ENCODE measurements at places on chromosomes 12 and 14.

GRCh38 chr14:105476831-105477659, 2.4 kb downstream of the CRIP2 start:
- no peak for DNase-seq

DNA sequence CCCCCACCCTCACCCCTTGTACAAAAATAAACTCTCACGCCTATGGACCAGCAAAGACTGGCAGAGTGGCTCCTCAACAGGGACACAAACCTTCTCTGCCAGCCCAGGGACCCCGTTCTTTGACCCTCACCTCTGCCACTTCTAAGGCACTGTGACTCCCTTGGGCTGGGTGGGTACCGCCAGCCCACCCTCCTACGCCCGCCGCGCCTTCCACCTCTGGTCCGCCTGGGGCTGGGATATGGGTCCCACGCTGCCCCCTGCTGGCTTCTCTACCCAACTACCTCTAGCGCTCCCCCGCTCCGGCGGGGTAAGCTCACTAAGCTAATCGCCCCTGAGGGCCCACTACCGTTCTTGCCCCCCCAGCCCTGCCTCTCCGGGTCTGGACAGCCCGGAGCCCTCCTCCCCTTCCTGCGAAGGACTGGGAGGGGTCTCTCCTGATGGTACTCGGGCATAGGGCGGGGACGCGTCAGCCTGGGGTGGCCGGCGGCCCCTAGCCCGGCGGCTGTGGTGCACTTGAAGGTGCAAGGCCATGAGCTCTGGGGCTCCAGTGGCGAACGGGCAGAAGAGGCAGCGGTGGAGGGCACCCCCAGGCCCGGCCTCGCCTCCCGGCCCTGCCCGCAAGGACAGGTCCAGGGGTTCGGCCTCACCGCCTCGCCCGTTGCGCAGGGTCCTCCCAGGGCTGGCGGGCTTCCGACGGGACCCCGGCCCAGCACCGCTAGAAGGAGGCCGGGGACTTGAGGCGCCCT, 8.1 kb downstream of the ZNF219 start:
- no peak for DNase-seq

DNA sequence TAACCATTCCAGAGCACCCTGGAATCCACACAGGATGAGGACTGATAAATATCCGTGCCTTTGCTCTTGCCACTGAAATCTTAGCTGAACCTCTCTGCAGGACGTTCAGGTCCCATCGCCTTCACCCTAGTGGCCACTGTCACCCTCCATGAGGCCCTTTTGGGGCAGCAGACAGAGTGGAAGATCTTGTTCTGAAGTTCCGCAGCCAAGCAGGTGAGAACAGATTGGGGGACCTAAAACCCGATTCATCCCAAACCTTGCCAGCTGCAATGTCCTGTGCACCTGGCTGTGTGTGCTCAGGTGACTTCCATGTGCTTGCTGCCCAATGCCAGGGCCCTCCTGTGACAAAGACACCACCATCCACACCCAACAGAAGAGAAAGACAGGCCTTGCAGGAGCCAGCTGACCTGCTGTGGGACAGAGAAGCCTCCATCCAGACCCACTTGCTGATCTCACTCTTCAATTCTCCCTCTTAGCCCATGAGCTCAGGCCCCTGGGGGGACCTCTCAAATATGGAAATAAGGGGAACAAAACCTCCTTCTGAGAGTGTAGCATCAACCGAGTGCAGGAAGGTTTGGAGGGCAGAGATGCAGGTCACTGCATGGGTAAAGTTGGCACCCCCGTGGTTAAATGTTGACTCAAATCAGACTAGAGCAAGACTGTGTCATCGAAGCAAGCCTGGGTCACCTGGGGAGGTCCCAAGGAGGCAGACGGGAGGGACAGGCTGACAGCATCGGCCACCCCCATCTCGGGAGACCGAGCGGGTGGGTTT, 308.7 kb upstream of the DIO3 start:
- no peak for DNase-seq

GRCh38 chr12:19707948-19708409, 268.7 kb downstream of the AEBP2 start:
- no peak for DNase-seq

DNA sequence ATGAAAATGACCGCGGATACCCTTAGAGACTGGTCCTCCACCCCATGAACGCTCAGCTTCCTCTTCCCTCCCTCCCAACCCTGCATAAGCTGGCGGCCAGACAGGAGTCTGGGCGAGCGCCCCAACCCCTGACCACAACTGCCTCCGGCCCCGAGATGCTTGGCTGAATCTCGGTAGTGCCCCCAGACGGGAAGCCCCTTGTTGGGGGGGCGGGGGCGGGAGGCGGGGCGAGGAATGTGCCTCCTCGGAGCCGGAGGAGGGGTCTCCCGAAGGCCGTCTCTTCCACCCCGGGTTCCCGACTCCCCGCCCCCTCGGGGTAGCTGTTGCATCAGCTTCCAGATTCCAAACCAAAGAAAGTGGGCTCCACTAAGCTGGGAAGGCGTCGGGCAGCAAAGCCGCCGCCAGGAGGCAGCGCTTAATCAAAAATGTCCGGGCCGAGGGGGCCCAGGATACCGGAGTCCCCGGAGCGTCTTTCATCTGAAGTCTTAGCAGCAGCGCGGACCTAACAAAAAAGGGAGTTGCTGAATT, 7.1 kb upstream of the MRPL52 start:
- DNase-seq: peak; percentile 75

DNA sequence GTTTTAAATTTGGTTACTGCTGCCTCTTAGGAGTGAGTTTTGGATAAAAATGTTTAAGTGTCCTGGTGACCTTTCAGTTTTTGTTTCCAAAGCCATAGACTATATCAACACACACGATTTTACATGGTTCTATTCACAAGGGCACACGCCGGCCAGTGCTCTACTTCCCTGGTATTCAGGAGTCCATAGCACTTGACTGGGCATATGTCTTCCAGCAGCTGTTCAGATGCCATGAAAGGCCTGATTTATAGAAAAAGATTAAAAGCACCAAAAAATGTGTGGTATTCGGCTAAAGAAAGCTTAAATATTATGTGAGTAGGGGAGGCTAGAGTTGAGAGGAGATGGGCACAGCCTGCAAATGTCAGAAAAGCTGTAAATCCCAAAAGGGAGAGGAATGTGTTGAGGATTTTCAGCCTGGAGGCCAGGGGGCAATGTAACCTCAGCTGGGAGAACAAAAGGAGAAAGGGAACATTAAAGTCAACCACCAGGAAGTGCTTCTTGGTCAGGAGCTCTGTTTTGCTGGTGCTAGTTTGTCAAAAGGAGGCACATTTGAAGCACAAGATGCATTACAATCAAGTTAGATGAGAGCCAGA, 478.4 kb downstream of the RAD51B start:
- no peak for DNase-seq

- DNase-seq: no peak
These were observed 18.9 kb downstream of the FOS start for GRCh38 chr14:75297411-75298040.

DNA sequence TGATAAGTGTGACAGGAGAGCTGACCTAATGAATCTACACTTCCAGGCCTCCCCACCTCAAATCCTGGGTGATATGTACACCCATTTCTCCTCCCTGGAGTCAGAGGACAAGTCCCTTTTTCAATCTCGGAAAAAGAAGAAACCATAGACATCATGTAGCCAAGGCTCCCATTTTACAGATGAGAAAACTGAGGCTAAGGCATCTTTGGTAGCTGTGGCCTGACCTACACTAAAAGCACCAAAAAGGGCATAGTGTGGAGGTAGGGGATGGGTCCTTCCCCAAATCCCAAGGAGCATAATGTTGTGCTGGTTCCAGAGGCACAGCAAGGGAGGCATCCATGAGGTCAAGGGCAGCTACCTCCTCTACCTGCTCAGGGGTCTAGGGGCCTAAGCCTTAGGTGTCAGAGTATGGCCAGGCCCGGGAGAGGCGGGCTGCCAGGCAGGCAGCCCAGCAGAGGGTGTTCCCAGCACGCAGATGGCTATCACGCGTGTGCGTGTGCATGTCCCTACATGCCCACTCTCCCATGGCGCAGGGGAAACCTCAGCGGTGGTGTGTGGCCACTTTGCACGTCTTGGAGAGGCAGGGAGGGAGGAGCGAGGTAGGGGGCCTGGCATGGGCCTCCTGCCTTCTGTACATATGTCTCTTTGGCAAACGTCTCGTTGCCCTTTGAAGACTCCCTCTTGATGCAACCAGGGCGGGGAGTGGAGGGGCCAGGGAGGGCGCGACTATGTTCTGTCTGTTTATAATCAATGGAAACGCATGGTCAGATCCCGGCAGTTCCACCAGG, 2.5 kb downstream of the PGF start:
- DNase-seq: no peak

DNA sequence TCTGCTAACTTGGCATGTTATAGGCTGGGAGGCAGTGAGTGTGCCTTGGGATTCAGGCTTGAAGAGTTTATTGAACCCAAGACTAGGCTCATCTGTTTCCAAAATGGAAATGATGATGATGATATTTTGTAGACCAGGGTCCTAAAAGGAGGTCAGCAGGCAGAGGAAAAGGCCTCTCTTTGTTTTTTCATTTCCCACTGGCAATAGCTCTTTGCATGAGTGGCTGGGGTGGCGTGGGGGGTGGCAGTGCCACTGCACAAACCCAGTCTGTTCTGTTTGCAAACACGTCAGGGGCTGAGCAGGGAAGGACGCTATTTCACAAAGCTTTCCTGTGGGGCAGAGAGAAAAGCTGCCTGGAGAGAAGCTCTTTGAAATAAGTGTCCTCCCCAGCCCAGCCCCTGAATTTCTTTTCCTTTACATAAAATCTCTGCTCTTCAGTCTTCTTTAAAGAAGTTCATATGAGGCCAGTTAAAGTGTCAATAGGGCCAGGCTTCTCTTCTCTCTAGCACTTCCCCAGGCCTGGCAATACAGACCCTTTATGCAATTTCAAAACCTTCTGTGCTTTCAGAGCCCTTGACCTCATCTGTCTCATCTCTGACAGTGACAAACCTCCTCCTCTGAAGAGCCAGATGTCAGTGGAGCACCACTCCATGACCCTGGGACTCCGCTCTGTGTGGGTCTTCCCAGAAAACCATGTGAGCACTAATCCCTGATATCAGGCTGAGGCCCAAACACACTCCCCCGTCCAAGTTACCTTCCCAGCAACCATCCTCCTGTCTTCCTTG, 72.8 kb downstream of the ZNF664 start:
- DNase-seq: no peak

GRCh38 chr14:72847721-72848120, 46.2 kb downstream of the DPF3 start:
- DNase-seq: no peak

GRCh38 chr14:54329082-54329695, 67.6 kb upstream of the CDKN3 start:
- DNase-seq: no peak

DNA sequence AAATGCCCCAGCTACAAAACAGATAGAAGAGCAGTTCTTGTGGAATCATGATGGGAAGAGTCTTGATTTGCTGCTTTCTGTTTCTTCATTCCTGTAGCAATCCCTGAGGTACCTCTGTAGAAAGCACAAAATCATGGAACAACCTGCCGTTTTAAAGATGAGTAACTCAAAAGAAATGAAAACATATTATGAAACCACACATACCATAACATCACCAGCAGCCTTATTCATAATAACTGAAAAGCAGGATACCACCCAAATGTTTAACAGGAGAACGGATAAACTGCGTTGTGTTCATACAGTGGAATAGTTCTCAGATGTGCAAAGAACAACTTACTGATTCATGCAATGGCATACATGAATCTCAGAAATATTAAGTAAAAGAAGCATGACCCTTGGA, 188.1 kb downstream of the RGS6 start:
- DNase-seq: no peak

DNA sequence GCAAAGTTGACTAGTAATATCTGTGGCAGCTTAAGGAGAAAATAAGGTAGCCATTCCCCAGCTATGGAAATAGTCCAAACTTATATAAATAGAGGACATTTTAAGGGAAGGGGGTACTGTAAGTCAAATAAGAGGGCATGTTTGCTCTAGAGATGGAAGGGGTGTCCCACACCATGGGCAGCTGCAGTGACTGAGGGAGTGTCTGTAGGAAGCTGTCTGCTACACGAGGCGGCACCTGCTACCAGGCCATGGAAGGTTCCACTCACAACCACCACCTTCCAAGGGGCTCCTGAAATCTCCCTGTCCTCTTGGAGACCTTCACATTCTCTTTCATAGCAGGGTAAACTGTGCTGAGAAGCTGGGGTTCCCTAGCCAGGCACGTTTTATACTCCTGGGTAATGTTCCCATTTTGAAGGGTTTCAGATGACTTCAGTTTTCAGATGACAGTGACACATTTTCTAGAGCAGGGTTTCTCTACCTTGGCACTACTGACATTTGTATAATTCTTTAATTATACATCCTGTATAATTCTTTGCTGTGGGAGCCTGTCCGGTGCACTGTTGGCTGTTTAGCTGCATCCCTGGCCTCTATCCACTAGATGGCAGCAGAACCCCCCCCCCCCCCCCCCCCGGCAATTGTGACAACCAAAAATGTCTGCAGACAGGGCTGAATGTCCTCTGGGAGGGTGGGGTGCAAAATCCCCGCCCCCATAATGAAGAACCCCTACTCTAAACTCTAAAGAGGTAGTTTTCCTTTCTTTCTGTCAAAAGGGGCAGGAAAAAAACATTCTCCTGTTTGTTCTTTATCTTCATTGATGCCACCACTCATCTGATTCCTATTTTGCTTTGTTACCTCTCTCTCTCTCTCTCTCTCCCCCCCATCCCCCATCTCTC, 11.6 kb upstream of the SMCO2 start:
- peak; percentile 23 for DNase-seq

GRCh38 chr14:68363843-68364767, 428.8 kb downstream of the ZFP36L1 start:
- DNase-seq: no peak

- no peak for DNase-seq
These were observed 201.7 kb downstream of the STXBP6 start for GRCh38 chr14:24848102-24848790.

GRCh38 chr12:34376133-34376799, 354.0 kb downstream of the ALG10 start:
- DNase-seq: no peak

DNA sequence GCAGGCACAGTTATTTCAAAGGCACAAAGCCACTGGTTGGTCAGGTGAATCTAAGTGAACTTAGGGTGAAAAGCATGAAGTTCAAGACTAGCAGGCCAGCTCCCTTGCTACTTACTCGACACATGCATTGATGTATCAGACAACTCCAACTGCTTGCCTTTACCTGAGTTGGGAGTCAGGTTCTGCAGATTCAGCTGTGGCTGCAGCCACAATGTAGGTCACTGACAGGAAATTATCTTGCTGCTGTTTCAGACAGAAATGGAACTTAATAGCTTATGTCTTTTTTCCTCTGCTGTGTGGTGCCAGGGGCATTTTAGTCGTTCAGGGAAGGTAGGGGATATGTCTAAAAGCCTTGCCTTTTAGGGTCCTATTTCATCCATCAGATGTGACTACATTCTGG, 125.6 kb upstream of the RPH3A start:
- no peak for DNase-seq

GRCh38 chr12:14442221-14442881, 76.9 kb downstream of the ATF7IP start:
- DNase-seq: no peak

GRCh38 chr14:91454155-91454554, 36.5 kb upstream of the CCDC88C start:
- no peak for DNase-seq

GRCh38 chr12:5520831-5521230, 88.9 kb downstream of the NTF3 start:
- DNase-seq: no peak
